ENCODE measurements at places on chromosomes 3 and 15.

DNA sequence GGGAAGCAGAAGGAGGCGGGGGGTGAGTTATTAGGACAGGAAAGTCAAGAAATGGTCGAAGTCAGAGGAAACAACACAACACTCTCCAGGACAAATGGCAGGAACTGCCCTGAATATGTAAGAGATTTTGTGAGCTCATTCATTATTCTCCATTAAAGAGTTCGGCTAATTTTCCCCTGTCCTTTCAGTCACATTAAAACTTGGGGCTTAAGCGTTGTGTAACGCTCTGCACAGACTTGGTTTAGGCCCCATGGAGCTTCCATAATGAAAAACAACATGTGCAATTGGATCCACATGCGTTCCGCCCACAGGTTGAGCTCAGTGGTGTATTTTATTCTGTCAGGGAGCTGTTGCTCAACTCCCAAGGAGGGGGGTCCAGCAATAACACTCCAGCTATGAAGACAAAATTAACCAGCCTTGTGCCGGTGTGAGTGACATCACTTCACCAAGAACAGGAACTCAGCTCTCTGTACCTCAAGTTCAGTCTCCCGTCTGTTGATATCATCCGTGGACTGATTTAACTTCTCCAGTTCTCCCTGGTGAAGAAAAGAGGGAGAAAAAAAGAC, 2.3 kb downstream of the SH3BP5 start:
- no peak for DNase-seq

GRCh38 chr15:87799838-87800237, 456.7 kb downstream of the NTRK3 start:
- DNase-seq: no peak

DNA sequence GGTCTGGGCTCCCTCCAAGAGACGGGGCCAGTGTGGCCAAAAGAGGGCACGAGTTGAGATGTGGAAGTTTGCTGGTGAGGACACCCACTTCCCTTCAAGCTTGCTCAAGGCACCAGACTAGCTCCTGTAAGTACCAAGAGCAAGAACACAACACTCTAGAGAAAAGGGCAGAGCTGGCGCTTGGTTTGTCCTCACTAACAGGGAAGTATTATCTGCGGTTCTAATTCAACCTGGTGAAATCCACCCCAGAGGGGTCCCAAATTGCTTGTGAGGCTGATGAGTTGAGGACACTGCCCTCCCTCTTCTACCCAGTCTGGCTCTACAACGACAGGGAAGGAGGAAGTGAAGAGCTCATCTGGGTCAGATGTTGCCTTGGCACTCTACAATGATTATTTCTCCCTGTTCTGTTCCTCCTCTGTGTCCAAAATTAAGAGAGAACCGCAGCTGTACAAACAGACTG, 16.9 kb upstream of the FSIP1 start:
- DNase-seq: no peak

- no peak for DNase-seq
Observed at GRCh38 chr15:101019366-101019896, 100.3 kb downstream of the LRRK1 start.

GRCh38 chr3:58356054-58356453, 23.4 kb downstream of the PXK start:
- no peak for DNase-seq

- DNase-seq: no peak
Observed at GRCh38 chr15:58459560-58459959, 27.8 kb downstream of the LIPC start.
